CD4-positive, alpha-beta T cell treated with Interleukin-10 for 1 hour (primary cell): ENCODE measurements at places on chromosomes 6 and 20.

DNA sequence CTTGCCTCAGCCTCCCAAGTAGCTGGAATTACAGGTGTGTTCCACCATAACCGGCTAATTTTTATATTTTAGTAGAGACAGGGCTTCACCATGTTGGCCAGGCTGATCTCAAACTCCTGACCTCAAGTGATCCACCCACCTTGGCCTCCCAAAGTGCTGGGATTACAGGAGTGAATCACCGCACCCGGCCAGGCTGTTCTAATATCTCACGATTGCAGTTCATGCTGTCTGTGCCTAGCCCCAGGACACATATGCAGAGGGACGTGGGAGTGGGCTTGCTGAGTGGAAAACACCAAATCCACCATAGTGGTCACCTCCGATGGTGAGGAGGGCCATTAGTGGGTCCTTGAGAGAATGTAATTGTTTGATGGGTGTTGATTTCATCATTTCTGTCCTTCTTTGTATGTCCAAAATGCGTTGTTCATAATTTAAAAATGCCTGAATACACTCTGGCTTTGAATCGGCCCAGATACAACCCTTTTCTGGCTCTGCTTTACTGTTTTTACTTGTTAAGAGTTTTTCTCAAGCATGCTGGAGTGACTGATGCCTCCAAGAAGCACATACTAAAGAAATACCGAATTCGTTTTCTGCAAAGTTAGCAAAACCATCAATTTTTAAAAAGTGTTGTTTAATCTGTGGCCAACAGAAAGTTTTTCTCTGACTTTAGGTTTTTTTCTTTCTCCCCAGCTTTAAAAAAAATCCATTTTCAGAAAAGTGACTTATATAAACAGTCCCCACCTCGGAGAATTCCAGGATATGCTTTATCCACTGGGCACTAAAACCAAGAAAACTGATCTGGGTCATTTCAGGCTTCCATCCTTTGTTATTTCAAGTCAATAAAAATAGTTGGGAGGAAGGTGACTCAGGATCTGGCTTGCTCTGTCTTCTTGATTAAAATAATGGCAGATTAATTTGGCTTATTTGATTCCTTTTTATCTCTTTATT, 18.8 kb upstream of the RALGAPA2 start:
- no peak for DNase-seq

DNA sequence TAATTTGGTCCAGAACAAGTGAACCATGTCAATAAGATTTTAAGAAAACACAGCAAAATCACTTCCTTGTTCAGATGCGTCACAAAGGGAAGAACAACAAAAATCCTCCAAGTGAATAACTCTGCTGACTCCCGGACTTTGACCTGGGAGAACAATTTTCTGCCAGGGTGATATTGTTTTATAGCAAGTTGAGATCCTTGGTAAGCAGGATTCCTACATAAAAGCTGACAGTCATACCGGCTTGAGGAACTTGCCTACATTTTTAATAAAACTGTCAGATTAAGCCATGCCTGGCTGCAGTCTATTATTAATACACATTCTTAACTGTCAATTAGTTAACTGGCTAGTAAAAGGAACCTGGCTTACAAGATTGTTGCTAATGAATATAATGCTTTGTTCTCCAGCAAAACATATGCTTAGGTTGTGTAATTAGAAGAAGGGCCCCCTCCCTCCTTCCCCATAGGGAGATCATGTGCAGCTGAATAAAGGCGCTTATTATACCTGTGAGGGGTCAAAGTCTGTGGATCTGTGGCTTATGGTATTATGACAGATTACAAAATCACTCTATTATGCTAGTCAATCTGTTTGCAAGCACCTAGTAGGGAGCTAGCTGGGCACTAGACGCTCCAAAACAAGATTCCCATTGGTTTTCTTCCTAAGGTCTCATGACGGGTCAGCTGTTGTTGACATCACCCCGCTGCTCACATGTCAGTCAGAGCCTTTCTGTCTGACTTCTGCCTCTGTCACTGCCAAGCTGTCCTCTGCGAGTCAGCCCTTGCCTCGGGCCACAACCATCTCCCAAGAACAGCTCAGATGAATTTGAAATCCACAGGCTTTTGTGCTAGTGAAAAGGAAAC, 44.6 kb upstream of the SEC63 start:
- DNase-seq = no peak

- DNase-seq = no peak
Measured at GRCh38 chr20:63718996-63719395, 11.2 kb downstream of the ZGPAT start.

GRCh38 chr6:145427232-145427631, 308.1 kb downstream of the EPM2A start:
- DNase-seq = no peak

- no peak for DNase-seq
Measured at GRCh38 chr20:25083141-25083772, 1.3 kb upstream of the VSX1 start.

- DNase-seq = no peak
Measured at GRCh38 chr6:6694368-6694780, 105.9 kb downstream of the LY86 start.

DNA sequence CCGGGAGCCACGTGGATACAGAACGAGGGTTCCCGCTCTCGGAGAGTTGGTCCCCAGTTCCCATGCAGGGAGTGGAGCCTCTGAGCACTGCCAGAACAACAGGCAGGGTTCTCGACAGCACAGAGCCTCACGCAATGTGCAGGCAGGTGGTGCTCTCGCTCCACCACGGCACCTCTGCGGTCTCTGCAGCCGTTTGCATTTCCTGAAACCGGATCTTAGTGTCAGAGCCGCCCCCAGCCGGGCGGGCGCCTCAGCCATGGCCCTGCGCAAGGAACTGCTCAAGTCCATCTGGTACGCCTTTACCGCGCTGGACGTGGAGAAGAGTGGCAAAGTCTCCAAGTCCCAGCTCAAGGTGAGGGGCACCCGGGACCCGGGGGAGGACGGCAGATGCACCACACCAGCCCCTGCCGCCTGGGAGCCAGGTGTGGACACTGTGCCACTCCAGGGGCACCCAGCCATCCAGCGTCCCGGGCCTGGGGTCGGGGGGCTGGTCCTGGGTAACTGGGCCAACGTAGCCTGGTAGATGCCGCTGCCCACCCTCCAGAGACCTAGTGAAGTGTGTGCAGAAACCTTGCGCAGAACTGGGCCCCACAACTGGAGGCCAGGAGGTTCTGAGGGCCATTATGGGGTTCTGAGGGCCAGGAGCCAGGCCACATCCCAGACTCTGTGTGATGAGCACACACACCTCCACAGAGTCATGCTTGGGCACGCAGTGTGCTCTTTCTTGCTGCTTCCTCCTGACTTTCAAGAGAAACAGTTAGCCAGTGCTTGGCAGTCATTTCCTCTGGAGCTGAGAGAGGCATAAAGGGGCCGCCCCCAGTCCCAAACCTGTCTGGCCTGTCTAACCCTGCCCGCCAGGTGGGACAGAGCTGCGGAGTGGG, at the start of gene DEF6:
DEF6 (plus strand) TSS at position 218 of the 881 bp plus-strand sequence; CDS start at position 257, 39 bp downstream.
- peak; percentile 92 for DNase-seq
